ENCODE measurements at places on chromosomes 3 and 15.

GRCh38 chr3:160618878-160619277 is 53.5 kb upstream of the KPNA4 start:
- DNase-seq = no peak

- DNase-seq = no peak
Measured at GRCh38 chr15:50181201-50181968, 611 bp upstream of the SLC27A2 start.

DNA sequence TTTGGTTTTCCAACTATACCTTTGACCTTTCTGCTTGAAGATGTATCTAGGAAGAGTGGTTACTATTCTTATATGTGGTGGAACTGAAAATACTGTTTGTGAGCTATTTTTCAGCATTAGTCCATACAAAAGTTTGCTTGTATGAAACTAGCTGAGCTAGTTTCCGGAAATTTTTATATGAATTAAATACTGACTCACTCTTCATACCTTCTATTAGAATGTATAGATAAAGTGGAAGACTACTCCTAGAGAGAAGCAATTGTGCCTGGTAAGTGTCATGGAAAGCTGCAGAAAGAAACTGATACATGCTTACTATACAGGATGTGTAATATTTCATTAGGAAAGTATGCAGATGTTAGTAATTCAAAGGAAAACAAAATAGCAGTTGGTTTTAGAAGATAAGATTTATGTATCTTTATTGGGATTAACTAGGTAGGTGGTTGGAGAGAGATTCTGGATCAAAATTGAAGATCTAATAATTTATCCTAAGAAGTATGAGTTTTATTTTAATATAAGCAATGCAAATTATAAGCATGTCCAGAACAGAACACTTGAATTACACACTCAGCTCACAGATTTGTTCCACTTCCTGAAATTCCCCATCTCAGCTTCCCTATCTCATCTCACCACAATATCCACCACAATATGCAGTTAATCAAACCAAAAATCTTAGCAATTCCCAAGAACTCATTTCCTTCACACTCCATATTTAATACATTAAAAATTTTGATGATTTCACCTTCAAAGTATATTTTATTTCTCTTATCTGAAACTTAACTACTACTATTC is 82.8 kb downstream of the BCHE start:
- DNase-seq = no peak

GRCh38 chr3:115836944-115837343 is 213.6 kb downstream of the GAP43 start:
- no peak for DNase-seq

- DNase-seq = no peak
Measured at GRCh38 chr3:116155841-116156240, 289.4 kb downstream of the LSAMP start.

DNA sequence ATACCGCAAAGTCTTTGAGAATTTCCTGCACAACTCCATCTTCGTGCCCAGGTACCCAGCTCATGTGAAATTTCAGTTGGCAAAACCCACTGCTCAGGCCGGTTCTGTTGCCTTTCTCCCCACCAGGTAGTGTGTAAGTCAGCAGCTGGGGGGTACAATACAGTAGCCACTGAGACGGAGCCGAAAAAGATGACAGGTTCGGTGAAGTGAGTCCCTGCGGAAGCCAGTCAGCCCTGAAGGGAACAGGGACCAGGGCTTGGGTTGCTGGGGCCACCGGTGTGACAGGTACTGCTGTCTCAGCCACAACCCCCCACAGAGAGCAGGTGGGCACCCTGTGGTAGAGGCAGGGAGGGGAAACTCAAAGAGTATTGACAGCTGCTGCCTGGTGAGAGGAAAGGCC is 90.8 kb downstream of the PGPEP1L start:
- DNase-seq = no peak

DNA sequence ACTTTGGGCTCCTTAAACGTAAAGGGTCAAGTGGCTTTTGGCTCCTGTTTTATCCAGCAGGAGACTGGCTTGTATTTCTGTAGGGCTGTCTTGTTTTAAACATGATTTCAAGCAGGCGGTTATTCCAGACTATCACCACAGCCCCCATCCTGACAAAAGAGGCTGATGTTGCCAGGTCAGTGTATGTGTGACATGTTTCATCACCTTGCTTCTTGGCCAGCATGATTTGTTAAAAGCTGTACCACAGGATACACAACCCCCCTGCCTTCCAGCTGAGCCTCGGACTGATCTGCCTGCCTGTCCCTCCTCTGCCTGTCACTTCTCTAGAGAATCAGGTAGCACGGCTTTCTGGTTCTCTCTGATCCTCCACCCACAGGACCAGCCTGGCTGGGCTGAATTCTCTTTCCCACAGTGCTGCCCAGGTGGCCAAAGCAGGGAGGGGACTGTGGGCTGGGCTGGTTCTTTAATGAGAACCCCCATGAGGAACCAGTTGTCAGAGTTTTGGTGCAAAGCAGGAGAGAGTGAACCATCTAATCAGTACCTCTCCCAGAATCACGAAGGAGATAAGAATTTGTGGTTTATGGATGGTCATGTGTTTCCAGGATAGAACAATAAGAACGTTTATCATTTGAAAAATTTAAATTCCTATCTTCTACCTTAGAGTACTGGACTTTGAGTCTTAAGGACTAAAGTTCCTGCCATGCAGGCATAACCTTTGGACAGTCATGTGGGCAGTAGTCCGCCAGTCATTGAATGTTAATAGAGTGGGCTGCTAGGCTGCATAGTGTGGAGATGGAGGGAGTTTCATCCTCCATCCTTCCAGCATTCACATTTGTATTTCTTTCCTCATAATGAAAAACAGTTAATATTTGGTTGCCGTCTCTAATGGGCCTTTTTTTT is 8.8 kb downstream of the ABHD6 start:
- DNase-seq = no peak

- DNase-seq = no peak
Measured at GRCh38 chr3:115790759-115791158, 167.4 kb downstream of the GAP43 start.

DNA sequence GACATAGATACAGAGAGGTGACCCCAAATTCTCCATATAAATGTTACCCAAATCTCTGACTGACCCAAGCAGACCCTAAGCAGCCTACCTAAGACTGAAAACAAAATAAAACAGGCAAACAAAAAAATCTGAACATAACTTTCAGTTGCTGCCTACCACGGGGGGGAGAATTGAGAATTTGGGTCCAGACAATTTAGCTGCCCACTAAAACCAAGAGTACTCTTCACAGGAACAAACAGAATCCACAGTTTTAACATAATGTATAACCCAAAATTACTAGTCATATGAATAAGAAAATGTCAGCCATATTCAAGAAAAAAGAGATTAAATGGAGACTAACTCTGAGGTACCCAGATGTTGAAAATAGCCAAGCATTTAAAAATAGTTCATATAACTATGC is 44.4 kb downstream of the SRPRB start:
- no peak for DNase-seq

DNA sequence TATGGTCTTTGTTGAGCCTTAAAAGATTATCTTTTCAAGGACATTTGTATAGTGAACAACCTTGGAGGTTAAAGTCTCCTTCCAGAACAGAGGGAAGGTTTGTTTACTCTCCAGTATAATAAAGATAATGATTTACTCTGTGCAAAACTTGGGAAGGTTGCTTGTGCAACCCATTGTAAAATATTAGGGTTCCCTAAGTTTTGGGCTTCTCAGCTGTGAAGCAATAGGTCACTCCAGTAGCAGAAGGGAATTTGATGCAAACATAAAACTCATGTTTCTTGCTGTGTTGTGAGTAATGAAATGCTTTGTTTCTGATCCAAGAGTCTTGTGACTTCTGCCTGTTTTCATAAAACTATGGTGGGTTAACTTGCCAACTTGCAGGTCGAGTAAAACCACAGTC is 177.5 kb downstream of the SUCNR1 start:
- no peak for DNase-seq

GRCh38 chr3:67599821-67600220 is 54.6 kb downstream of the SUCLG2 start:
- no peak for DNase-seq

- no peak for DNase-seq
Measured at GRCh38 chr15:42136513-42136912, 19.9 kb downstream of the PLA2G4F start.

GRCh38 chr3:119409844-119410243 is 53.6 kb downstream of the TMEM39A start:
- DNase-seq = no peak

GRCh38 chr3:186693843-186694242 is 23.3 kb upstream of the KNG1 start:
- no peak for DNase-seq

DNA sequence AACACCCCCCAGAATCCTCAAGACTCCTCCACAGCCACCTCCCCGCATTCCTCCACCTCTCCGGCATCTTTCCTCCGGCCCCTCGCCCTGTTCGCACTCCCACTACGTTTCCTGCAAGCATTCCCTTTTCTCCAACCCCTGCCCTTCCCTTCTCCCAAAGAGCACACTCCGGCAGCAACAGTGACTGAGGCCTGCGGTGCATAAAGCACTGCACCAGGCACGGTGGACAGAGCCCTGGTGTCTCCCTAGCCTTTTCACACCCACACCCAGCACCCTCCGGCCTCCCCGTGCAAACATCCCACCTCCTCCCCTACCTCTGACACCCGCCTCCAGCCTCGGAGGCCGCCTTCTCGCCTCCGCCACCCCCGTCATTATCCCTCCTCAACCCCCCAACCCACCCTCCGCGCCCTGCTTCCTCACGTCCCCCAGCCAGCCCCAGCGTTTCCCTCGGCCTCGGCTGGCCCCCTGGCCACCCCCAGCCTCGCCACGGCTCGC is 577 bp downstream of the ZNF148 start:
- peak; percentile 56 for DNase-seq

DNA sequence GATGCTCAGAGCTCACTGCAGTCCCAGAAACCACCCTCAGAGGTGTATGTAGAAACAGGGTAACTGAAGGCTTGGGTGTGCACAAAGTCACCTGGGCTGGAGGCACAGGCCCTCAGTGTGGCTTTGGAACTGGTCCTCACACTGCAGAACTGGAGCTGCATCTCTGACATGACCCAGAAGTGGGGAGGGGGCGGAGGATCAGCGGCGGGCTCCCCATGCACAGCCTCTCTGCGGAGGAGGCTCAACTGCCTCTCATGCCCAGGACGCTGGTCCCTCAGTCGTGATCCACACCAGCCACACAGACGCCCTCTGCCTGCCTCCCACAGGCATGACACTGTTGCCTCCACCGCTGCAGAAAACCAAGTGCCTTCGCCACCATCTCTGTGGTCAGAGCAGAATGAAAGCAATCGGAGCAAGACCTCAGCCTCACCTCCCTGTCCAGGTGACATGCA is 73.7 kb downstream of the TM2D3 start:
- no peak for DNase-seq

DNA sequence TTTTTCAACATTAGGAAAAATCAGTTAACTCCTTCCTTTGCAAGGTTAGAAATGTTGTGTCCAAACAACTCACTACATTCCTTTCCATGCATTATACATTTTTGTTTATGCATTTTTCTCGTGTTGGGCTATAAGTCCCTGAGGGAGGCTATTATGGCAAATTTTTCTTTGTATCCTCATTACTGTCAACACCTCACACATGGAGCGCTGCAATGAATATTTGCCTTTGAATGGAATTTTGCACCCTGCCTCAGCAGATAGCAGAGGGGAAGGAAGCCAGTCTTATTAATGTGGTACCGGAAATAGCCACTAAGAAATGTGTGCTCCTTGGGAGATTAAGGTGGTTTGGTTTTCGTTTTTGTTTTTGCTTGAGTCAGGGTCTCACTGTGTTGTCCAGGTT is 134.7 kb downstream of the THSD4 start:
- DNase-seq = no peak

DNA sequence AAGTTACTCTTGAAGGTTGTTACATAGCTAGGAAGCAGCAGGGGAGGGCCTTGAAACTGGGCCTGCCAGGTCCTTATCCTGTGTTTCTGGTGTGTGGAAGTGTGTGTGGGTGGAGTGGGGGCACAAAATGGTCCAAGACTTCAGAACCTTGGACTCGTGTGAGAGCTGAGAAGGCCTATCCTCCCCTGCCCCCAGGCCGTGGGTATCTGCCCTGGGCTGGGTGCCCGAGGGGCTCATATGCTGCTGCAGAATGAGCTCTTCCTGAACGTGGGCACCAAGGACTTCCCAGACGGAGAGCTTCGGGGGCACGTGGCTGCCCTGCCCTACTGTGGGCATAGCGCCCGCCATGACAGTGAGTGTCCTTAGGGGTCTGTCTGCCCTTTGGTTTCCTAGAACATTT is 4.5 kb downstream of the CHRD start:
- DNase-seq = no peak

DNA sequence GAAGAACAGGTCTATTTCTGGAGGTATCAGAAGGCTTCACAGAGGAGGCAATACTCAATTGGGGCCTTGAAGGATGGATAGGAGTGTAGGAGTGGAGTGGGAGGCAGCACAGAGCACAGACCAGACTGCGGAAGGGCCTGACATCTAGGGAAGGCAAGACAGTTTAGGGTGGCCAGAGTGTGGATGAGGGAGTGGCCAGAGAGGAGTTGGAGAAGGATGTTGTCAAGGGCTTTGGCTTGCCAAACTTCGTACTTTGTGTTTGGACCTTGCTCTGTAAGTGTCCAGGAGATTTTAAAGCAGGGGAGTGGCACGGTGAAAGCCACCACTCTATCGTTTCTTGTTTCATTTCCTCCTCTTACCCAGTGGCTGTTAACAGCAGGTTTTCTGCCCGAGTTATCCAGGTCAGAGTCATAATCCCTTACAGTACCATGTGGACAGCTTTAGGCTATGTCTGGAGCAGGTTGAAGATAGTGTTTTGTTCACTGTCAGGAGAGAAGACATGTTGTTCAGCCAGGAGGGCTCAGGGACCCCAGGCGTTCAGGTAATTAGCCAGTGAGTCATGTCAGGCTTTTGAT is 12.3 kb downstream of the SMAD3 start:
- DNase-seq = no peak

DNA sequence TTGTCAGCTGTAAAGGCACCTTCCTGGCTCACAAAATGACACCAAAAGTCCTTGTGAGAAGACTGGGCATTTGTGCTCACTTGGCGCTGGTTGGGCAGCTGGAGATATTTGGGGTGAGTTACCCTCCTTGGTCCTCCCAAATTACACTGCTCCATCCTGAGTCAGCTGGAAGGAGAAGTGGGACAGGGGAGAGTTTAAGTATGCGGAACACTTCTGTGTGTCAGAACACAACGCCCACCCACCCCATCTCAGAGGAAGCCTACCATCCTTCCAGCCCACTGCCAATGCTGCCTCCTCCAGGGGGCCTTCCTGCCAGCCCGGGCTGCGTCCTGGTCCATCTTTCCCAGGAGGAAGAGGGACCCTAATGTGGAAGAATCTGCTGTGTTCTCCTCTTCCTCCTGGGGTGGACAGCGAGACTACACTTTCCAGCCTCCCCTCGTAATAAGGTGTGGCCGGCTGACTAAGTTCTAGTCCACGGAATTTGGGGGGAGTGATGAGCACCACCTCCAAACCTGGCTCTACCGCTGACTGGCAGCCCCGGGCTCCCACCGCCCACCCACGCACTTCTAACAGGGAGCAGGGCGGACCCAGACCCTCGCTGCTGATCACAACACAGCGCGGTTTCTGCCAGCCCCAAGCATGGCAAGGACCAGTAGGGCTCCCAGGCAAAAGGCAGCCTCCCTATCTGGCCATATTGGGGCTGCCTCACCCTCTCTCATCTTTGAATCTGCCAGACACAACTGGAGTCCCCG is 265.0 kb downstream of the XXYLT1 start:
- DNase-seq = no peak

All from GM12892 (cell line).